Nucleus accumbens (tissue), 56 donors: ENCODE measurements at places on chromosomes 1 and 21.

GRCh38 chr1:85501355-85501898 is 36.5 kb upstream of the DDAH1 start:
- no peak for DNase-seq

GRCh38 chr21:14080040-14080763 is 130.6 kb downstream of the LIPI start:
- DNase-seq: no peak

DNA sequence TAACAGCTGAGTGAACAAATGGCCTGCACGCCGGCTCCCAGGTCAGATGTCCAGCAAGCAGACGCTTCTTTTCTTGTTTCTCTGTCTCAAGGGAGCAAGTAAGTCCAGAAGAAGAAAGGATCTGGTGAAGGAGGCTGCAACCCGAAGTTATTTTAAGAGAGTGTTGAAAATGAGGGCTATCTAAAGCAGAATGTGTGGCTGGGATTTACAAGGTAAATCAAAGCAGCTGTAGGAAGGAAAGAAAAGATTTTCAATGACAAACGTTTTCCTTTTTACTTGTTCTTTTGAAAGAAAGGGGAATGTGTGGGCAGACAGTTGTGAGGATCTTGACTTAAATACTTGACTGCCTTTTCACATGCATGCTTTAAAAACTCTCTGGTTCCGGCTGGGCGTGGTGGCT is 311.5 kb downstream of the KIF26B start:
- no peak for DNase-seq

DNA sequence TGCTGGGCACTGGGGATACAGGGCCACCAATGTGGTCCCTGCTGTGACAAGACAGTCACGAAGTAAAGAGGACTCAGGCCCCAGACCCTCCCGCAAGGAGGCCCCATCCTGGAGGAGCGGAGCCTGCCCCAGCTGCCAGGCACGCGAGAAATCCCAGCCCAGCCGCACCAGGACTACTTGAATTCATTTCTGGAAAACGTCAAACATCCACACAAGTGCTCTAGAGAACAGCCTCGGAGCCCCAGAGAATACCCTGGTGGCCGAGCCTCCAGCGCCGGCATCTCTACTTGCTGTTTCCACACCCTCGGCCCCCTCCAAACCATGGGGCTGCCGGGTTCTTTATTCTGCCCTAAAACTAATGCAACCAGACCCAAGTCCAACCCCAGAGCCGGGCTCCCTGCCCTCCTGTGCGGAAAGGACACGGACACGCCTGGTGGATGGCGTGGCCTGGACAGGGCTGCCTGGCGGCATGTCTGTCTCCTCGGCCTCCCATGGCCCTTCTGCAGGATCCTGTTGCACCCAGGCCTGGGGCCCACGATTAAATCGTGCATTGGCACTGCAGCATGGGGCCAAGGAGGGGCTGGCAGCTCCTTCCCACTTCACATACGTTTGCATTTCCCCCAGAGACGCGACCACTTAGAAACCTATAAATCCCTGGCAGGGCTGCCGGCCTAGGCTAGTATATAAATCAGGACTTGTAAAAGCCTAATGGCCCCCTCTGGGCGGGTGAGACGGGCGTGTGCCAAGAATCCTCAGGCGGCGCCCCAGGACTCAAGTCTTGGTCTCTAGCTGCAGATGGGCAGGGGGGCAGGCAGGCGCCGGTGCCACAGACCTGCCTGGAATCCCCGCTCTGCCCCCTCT is 41.2 kb downstream of the DMRTB1 start:
- DNase-seq: no peak

- DNase-seq: no peak
Observed at GRCh38 chr1:175277783-175278733, 85.5 kb upstream of the KIAA0040 start.

DNA sequence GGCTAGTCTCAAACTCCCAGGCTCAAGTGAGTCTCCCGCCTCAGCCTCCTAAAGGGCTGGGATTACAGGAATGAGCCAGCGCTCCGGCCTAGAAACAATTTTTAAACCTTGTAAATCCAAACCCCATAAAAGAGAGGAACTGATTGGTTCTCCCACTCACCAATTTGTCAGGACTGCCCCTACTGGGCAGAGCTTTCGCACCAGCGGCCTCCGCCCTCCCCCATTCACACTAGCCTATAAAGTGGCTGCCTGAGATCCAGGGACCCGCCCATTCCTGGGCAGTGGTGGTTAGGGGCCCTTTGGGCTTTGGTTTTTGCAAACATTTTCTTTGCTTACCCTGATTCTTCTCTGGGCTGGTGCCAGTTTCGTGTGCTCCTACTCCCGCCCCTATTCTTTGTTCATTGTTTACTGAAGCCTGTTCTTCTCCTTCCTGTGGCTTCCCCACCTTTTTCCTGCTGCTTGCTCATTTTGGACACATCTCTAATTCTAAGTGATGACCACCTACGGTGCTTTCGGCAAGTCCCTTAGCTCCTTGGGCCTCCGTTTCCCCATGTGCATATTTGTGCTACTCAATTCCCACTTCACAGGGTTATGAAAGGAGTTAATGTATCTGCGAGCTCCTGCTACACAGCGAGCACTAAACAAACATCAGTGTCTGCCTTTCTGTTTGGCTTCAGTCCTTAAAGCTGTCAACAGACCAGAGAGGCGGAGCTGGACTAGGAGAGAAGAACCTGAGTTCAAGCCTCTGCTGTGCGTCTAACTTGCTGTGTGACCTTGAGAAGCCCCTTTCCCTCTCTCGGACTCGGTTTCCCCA is 39.8 kb upstream of the CLIC4 start:
- no peak for DNase-seq

- DNase-seq: no peak
Observed at GRCh38 chr1:35958558-35958957, 27.7 kb downstream of the AGO3 start.

- no peak for DNase-seq
Observed at GRCh38 chr1:71733121-71733520, 549.2 kb downstream of the NEGR1 start.

- peak; percentile 3 for DNase-seq
Observed at GRCh38 chr1:31302709-31303441, 6.0 kb downstream of the ZCCHC17 start.

- no peak for DNase-seq
Observed at GRCh38 chr1:29884740-29885139, 648.4 kb downstream of the PTPRU start.

- DNase-seq: no peak
Observed at GRCh38 chr1:209302779-209303568, 280.5 kb upstream of the CAMK1G start.

DNA sequence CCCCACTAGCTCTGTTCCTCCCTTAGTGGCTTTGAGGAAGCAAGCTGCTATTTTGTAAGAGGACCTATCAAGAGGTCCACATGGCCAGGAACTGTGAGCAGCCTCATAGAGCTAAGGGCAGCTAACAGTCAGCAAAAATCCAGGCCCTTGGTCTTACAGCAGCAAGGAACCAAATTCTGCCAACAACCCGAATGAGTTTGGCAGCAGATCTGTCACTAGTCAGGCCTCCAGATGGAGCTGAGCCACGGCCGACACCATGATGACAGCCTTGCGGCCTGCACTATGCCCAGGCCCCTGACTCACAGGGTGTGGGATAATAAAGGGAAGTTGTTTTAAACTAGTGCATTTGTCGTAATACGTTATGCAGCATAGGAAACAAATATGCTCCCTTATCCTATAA is 28.0 kb upstream of the H3-3A start:
- DNase-seq: no peak

- no peak for DNase-seq
Observed at GRCh38 chr1:172241540-172241939, 178.9 kb upstream of the C1orf105 start.

GRCh38 chr1:226658546-226659125 is 80.4 kb downstream of the ITPKB start:
- no peak for DNase-seq

DNA sequence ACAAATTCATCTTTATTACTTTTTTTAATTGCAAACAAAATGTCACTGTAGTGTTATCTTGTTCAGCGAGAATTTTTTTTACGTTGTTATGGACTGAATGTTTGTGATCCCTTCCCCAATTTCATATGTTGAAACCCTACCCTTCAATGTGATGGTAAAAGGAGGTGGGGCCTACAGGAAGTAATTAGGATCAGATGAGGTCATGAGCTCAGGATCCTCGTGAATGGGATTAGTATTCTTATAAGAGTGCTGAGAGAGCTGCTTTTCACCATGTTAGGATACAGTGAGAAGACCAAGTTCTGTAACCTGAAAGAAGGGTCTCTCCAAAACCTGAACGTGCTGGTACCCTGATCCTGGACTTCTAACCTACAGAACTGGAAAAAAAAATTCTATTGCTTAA is 646.0 kb upstream of the TMPRSS15 start:
- DNase-seq: no peak

DNA sequence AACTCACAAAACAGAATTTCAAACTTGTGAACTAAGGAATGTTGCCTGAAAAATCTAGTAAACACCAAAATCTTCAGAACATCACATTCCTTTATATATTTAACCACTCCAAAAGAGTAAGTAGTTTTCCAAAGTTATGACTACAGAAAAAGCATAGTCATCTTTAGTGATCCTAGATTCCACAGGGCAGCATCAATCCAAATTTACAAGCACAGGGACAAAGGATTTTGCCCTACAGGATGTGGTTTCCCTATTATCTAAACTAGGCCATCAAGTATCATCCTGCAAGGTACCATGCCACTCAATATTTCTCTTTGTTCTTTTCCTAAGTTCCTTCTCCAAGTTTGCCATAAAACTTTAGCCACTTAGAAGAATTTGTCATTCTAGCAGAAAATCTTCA is 33.0 kb downstream of the COP1 start:
- no peak for DNase-seq

- no peak for DNase-seq
Observed at GRCh38 chr1:40630488-40631223, 34.8 kb downstream of the RIMS3 start.
